ENCODE measurements at places on chromosomes 5 and 9.

DNA sequence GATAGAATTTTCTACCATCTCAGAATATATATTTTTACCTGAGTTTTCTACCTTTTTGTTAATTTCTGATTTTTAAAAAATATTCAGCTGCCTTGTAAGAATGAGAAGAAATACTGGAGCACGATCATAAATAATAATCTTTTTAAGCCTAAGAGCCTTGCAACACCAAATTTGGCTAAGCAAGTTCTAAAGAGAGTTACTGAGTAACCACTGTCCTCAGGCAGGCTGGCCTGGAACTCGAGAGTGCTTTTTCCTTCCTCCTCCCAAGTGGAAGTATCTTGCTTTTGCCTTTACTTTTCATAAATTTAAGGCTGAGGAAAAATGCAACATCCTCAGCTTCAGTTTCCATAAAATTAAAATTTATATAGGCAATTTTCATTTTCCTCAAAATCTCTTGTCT is 21.0 kb downstream of the GLRX start:
- DNase-seq = no peak

- no peak for DNase-seq
Observed at GRCh38 chr9:102845827-102846371, 149.2 kb upstream of the CYLC2 start.

- no peak for DNase-seq
Observed at GRCh38 chr9:134793288-134794188, 87.1 kb upstream of the FCN2 start.

GRCh38 chr9:16824545-16825330 is 45.7 kb downstream of the BNC2 start:
- DNase-seq = no peak

DNA sequence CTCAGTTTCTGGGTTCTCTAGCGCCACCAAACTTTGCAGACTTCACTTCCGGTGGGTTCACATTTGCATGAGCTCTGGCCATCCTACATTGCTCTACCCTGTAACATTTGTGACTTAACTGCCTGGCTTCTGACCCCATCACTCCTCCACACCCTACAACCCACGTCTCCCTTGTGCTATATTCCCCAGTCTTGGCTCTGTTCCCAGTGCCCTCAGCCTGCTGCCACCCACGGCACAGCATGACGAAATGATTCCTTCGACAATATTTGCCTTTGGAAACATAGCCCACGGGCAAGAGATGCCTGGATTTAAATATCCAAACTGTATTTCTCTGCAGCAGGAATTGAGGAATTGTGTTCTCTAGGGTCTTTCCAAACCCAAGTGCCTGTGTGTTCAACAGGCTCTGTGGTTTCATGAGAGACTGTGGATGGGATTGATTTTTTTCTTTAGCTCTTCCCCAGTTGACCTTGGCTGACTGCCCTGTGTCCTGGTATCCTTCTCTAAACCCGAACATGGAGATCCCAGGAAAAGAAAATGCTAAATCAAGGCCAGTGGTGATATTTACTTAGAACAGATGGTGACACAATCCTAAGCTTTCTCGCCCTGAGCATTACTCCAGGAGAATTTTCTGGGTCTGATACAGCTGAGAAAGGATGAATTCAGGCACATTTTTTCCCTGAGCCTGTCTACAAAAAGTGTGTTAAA is 44.4 kb upstream of the GRIA1 start:
- DNase-seq = no peak

GRCh38 chr9:87234854-87235253 is 262.8 kb upstream of the DAPK1 start:
- no peak for DNase-seq

GRCh38 chr9:130675396-130675795 is 11.0 kb downstream of the PRDM12 start:
- DNase-seq = no peak

GRCh38 chr5:10162468-10162867 is 87.2 kb downstream of the ATPSCKMT start:
- no peak for DNase-seq

- DNase-seq = no peak
Observed at GRCh38 chr5:168793841-168794837, 215.0 kb upstream of the PANK3 start.

DNA sequence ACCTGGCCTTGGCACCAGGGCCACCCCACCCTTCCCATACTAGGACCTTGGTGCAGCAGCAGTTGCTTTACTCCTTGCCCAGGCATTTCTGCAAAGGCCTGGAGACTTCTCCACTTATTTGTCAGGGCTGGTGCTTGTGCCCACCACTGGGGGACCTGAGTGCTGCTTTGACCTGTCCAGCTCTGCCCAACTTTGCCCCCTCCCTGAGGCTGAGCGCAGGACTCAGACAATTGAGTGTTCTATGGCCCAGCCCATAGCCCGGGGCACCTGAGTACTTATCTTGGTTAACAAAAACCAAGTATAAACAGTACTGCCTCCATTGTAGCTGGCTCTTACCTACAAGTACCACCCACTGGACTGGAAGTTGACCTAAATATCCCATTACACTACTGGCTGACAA is 406.1 kb upstream of the CHD1 start:
- no peak for DNase-seq

DNA sequence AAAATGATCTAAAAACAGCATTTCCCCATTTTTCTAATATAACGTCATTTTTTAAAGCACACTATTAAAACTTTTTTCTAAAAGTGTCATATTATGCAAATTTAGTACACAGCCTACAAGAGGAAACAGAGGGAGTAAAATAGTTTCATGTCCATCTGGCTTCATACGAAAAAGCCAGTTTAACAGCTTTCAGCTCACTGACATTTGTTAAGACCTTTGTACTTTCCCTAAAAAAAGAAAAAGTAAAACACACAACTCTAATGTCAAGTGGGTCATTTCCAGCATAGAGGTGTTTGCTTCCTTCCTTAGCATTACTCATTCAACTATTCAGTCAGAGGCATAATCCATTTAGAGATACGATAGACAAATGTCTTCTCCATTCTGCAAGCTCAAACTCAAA is 49.4 kb downstream of the ABHD17B start:
- DNase-seq = no peak

GRCh38 chr5:35004771-35005170 is 43.0 kb downstream of the AGXT2 start:
- DNase-seq = no peak

- no peak for DNase-seq
Observed at GRCh38 chr5:178230879-178231538, 1.6 kb downstream of the PHYKPL start.

- DNase-seq = no peak
Observed at GRCh38 chr9:110912419-110913291, 125.6 kb downstream of the LPAR1 start.

- DNase-seq = no peak
Observed at GRCh38 chr5:39461007-39461682, 36.4 kb upstream of the DAB2 start.

Data from stimulated activated CD4-positive, alpha-beta T cell treated with anti-CD3 and anti-CD28 coated beads, TNF-alpha, amount 100 ng/mL, for 24 hours (primary cell).